ENCODE measurements at places on chromosomes 3 and 15.

DNA sequence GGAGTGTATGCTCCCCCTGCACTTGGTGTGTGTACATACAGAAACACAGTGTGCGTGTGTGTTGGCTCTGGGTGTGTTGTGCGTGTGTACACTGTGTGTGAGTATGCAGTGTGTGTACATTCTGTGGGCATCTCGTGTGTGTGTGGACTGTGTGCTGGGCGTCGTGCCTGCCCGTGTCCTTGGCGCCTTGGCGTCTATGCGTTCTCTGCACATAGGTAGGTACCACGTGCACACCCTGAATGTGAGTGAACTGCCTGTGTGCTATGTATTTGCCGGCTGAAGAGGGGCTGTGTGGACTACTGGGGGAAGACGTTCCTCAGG is 481 bp upstream of the ECE2 start:
- peak; percentile 50 for DNase-seq

DNA sequence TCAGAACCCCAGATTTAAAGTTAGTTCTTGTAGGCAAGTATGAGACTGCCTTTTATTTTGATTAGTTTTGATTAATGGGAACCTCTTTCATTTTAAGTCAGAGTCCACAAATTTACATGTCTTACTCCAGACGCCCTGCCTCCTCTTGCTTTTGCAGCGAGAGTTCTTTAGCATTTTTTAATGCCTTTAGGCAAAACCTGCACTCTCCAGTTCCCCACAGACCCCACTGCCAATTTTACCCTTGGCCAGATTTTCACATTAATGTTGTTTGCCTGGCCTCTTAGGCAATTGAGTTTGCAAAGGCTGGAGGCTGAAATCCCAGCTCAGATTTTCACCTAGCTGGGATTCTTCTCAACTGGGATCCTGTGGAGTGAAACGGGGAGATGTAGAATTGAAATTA is 85.8 kb downstream of the GAP43 start:
- no peak for DNase-seq

DNA sequence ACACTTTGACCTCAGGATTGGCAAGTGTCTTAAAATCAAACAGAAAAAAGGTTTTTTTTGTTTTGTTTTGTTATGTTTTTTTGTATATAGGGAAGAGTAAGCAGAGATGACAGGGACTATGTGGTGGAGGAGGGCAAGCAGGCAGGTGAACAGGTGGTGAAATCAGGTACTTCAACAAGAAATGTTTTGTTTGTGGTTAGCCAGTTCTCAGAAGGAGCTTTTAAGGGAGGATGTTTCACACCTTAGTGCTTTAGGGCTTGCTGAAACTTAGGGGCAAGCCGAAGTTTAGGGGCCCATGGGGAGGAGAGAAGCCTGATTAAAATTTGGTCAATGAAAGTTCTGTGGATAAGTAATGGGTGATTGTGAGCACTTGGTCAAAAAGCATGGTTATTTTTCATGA is 370.7 kb upstream of the SLCO3A1 start:
- DNase-seq: no peak

- no peak for DNase-seq
Measured at GRCh38 chr15:97995881-97996603, 35.5 kb downstream of the ARRDC4 start.

DNA sequence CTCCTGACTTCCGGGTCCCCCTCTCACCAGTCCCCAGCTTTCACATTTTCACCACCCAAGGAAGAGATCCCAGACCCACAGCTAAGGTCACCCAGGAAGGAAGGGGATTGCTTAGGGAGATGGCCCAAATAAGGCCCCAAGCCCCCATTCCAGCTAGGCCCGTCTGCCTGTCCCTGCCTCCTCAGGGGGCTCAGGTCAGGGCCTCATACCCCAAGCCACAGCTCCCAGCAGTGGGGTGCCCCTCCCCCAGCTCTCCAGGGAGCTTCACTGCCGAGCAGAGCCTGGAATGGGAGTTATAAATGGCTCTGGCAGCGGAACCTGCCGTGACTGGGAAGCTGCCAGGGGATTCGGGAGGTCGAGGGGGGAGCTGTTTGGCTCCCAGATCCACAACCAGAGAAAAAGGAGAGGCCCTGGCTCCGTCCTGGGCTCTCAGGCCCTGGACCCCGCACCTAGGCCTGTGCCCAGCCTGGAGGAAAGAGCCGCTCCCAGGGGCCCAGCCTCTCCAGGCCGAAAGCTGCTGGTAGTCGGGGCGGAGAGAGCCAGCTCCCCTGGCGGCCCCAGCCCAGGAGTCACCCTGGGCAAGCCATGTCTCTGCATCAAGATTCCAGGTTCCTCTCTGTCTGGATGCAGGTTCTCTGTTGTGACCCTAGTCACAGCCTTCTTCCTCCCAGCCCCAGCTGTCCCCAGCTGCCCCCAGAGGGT is 550 bp downstream of the CCDC9B start:
- DNase-seq: no peak

DNA sequence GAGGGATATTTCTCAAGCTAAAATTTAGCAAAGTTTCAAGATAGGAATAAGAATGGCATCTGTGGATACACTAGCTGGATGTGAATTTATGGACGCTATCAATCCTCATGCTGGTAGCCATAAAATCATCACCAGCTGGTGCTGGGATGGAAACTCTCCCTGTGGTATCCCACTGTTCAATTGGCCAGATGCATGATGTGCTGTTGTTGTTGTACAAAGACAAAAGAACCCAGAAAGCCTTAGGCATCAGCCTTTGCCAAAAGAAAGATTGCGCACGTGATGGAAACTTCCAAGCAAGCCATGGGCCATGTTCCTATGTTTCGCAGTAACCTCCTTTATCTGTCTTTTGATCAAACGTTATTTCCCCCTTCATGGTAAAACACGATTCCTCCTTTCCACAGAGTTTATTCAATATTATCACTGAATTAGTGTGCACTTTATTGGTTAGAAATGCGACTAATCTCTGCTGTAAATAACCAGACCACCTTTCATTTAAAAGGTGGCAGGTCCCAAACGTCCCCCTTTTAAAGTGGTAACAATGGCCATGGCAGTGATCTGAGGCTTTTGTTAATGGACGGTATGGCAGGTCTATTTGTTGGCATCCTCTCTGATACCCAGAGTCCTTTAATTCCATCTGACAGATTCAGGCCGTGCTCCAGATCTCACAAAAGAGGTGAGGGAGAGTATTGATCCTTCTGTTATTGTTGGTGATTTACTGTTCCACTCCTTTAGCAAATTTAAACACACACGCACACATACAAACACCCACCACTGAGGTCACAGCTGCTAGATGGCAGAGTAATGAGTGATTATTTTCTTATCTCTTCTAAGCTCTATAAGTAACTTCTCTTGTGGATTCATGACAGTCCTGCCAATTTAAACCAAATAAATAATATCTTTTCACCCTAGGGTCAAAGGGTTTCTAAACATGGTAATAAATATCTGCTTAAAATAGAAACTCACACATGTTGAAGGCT is 291.2 kb upstream of the KCNMB2 start:
- DNase-seq: peak; percentile 27

DNA sequence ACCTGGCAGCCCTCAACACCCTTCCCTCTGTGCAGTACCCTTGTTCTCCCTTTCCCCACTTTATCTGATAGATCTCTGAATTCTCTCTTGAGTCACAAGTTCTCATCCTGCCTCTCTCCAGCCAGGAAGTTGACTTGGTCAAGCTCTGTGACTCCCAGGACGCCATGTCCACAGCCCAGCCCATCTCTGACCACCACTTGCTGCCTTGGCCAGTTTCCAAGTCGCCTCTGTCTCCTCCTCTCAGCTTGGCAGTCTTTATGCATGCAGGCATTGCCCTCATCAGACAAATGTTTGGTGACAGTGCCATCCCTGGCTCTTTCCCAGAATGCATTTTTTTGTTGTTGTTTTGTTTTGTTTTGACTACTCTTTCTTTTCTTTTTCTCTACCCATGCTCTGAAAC is 25.7 kb downstream of the ZNF35 start:
- DNase-seq: no peak

GRCh38 chr3:69823743-69824142 is 84.5 kb downstream of the MITF start:
- no peak for DNase-seq

GRCh38 chr3:47868306-47868705 is 65.4 kb downstream of the DHX30 start:
- DNase-seq: no peak

DNA sequence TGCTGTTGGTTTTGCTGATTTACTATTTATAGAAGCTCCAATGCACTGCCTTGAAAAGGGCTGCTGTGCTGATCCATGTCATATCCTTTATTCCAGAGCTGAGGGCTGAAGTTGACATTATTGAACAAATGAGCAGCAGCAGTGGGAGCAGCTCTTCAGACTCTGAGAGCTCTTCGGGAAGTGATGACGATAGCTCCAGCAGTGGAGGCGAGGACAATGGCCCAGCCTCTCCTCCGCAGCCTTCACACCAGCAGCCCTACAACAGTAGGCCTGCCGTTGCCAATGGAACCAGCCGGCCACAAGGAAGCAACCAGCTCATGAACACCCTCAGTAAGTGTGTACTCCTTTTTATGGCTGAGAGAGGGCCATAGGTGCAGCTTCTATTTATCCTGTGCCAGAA is 8.8 kb downstream of the EAF1 start:
- no peak for DNase-seq

DNA sequence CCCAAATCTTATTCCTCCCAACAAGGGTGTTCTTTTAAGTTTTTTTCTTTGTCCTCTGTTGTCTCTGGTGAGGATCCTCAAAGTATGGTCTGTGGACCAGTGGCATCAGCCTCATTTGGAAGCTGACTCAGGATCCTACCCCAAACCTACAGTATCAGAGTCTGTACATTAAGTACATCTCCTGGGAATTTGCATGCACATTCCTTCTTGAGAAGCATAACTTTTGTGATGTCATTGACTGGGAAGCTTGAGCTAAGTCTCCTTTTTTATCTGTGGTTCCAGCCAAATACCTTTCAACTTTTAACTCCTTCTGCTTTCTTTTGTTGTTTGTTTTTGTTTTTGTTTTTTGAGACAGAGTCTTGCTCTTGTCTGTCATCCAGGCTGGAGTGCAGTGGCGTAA is 40.5 kb downstream of the ARMC8 start:
- no peak for DNase-seq

Data from NCI-H1417 (cell line).